ENCODE measurements at places on chromosomes 1 and 21.

GRCh38 chr21:44919111-44919912 is 1.4 kb downstream of the ITGB2 start:
- DNase-seq = no peak

DNA sequence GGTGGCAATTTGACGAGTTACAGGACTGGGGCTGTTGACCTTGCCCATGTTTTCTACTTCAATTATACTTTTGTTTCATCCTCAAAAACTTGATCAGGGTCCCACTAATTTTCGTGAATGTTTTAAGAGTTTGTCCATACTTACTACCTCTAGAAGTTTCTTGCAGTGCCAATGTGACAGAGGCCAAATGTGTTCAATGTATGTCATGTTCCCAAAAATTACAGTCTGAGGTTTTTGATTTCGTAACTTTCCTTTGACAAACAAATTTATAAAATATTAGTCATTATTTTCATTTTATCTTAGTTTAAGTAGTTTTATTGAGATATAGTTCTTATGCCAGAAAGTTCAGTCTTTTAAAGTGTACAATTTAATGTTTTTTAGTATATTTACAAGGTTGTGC is 15.3 kb downstream of the VPS13D start:
- no peak for DNase-seq

GRCh38 chr1:160607672-160608032 is 28.4 kb upstream of the CD84 start:
- no peak for DNase-seq

GRCh38 chr1:221029981-221030649 is 150.9 kb downstream of the HLX start:
- no peak for DNase-seq

DNA sequence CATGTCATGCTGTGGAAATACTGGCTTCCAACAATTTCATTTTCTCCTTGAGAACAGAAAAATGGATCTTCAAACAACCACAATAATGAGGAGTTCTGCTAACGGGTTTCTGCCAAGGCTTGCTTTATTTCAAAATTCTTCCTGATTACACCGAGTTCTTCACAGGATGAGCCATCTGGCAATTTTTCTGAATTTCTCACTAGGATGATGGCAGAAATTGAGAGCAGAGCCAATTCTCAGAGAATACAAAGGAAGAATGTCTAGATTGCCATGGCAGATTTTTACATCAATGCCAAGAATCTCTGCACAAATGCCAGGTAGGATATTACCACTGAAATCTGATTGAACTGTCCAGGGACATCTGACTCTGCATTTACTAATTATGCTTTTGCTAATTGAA is 619.0 kb upstream of the CHRM3 start:
- DNase-seq = no peak

GRCh38 chr1:53401813-53402745 is 57.1 kb upstream of the DMRTB1 start:
- DNase-seq = no peak

- no peak for DNase-seq
Measured at GRCh38 chr1:182968836-182969734, 16.1 kb upstream of the SHCBP1L start.

DNA sequence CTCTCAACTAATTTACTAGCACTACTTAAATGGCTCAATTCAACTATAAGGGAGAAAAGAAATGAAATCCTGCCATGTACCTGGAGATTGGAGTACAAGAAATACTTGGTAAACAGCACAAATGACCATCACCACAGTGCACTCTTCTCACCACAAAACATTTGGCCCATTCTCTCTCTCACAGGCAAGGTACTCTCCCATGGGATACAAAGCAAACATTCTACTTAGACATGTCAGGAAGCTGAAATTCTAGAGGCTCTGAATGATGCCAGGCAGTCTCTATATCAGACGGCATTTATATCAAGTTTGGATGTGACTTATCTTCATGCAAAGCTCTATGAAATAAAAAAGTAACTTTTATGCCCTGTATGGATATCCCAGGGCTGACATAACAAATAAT is 72.5 kb downstream of the DPT start:
- DNase-seq = no peak

- no peak for DNase-seq
Measured at GRCh38 chr21:36792505-36792967, 93.6 kb downstream of the SIM2 start.

DNA sequence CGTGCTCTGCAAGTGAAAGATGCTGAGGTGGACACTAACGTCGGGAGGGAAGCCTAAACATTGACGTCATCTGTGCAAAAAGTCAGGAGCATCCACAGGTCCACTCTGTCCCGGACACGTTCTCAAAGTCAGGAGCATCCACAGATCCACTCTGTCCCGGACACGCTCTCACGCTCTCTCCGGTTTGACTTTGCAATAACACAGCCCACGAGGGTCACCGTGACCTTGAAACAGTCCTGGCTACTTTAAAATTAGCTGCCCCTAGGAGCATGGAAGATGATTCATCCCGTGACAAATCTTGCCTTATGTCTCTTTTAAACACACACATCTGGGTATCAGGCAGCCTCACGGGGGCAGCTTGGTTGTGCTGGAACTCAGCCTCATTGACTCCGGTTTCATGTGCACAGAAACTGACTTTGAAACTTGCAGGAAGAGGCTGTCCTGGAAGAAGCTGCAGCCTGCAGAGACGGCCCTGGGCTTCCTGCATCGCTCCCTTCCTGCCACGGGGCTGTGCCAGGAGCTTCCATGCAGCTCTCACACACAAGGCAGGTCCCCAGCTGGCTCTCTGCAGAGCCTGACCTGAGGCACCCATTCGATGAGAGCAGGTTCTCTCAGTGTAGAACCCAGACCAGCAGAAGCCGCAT is 18.1 kb upstream of the COL18A1 start:
- DNase-seq = no peak

DNA sequence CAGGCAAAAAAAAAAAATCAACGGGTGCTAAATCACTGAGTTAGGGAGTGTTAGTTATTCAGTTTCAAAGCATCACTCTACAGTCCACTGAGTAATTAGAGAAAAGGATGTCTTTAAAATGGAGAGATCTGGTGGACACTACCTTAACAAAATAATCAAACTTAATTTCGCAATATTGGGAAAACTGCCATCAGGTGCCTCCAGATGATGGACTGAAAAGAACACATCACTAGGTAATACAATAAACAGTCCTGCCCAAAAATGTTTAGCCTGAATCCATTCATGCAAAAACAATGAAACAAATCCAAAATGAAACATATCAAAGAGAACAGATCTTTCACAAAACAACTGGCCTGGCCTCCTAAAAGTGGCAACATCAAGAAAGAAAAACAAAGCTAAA is 54.1 kb downstream of the ENAH start:
- no peak for DNase-seq

DNA sequence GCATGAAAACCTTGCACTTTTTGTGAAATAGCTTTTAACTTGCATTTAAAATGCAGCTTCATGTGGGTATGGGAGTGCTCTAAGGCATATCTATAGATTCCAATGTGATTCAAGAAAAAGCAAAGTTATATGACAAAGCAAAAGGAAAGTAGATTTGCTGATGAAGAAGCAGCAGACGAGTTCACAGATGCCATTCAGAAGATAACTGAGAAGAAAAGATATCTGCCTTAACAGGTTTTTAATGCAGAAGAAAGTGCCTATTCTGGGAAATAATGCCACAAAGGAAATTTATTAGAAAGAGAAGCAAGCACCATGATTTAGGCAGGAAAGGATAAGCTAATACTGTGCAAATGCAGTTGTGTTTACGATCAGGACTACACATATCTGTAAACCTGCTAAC is 68.1 kb downstream of the PHTF1 start:
- DNase-seq = no peak

GRCh38 chr1:99005537-99005942 is 879 bp upstream of the PLPPR5 start:
- no peak for DNase-seq

DNA sequence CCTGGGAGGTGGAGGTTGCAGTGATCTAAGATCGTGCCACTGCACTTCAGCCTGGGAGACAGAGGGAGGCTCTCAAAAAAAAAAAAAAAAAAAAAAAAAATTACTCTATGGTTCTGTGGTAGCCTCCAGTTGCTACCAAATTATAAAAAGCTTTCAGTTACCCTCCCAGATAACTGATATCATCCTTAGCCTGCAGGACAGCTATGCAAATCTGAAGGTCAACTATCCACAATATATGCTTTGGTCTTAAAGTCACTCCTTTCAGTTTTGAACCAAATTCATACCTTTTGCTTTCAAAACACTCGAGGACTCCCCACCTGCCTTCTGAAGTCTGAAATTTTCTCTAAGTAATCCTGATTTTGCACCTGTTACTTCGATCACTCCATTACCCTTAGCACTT is 3.1 kb downstream of the MIXL1 start:
- no peak for DNase-seq

DNA sequence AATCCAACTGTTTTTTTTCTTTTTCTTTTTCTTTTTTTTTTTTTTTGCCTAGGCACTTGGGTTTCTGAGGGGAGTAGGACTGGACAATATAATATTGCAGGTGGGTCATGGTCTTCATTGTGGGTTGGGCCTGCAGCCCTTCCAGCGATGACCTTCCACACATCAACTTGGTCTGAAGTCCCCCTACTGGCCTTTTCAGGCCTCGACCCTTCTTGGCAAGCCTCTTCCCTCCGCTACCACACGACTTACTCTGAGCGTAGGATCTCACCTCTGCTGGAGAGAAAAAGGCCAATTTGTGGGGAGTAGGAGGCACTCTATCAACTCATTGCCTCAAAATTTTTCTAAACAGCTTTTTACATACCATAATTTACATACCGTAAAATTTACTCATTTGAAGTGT is 51.1 kb upstream of the GRIK3 start:
- DNase-seq = no peak

DNA sequence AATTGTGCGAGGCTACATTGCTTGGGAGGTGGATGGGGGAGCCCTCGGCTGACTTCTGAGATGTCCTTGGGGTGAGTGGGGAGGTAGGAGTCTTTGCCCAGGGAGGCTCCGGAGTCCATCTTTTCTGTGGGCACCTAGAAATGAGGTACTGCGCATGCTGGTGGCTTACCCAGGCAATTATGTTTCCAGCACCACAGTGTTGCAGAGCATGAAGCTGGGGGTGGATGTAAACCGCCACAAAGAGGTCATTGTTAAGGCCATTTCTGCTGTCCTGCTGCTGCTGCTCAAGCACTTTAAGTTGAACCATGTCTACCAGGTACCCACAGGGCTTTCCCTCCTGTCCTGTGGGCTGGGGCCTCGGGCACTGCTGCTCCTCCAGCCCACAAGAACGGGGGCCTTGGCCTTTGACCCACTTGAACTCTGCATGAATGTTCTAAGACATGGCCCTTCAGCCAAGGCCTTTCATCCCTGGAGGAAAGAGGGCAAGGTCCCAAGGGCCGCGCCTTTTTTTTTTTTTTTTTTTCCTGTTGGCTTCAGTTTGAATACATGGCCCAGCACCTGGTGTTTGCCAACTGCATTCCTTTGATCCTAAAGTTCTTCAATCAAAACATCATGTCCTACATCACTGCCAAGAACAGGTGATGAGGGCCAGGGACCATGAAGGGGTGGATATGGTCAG is 14.6 kb downstream of the STRIP1 start:
- no peak for DNase-seq

DNA sequence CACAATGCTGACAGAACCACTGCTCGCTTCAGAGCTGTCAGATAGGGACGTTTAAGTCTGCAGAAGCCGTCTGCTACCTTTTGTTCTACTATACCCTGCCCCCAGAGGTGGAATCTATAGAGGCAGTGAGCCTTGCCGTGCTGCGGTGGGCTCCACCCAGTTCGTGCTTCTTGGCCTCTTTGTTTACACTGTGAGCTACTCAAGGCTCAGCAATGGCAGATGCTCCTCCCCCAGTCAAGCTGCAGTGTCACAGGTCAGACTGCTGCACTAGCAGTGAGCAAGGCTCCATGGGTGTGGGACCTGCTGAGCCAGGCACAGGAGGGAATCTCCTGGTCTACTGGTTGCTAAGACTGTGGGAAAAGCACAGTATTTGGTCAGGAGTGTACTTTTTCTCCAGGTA is 47.1 kb downstream of the LEPR start:
- no peak for DNase-seq

DNA sequence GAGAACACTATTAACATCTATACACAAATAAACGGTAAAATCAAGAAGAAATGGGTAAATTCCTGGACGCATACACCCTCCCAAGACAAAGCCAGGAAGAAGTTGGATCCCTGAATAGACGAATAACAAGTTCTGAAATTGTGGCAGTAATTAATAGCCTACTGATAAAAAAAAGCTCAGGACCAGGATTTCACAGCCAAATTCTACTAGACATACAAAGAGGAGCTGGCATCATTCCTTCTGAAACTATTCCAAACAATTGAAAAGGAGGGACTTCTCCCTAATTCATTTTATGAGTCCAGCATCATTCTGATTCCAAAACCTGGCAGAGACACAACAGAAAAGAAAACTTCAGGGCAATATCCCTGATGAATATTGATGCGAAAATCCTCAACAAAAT is 70.7 kb upstream of the FMO3 start:
- DNase-seq = no peak

DNA sequence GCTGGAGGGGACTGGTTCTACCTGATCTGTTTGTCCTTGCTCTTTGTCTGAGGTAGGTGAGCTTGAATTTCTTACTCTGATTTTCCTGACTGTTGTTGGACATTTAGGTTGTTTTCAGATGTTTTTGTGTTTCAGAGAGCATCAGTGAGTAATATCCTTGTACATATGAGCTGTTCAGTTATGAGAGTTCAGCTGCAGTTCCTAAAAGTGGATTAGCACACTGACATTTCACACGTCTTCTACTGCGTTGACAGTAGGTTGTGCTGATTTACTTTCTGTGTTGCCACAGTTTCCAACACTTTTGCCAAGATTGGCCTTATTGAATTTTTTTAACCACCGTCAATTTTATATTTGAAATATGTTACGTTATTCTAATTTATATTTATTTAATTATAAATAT is 27.7 kb downstream of the CXADR start:
- no peak for DNase-seq

GRCh38 chr1:156813750-156814570 is 2.7 kb downstream of the SH2D2A start:
- peak; percentile 65 for DNase-seq

- DNase-seq = no peak
Measured at GRCh38 chr1:92599184-92599583, 112.5 kb upstream of the GFI1 start.

DNA sequence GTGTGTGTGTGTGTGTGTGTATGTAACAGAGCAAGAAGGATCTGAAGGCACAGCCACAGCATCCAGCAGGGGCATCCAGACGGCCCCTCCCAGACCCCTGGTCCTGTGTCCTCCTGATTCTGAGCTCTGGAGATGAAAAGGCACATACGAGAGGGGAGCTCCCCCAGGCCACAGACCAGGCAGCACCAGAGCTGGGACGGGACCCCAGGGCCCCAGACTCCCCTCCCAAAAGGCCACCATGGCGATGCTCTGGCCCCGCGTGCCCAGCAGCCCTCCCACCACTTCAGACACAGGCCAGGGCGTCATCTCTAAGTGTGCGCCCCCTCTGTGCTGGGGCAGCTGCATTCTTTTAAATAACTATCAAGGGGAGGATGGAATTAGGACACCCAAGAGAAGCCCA is 245.8 kb downstream of the MATN1 start:
- no peak for DNase-seq
